ENCODE measurements at places on chromosomes 16 and 17.

DNA sequence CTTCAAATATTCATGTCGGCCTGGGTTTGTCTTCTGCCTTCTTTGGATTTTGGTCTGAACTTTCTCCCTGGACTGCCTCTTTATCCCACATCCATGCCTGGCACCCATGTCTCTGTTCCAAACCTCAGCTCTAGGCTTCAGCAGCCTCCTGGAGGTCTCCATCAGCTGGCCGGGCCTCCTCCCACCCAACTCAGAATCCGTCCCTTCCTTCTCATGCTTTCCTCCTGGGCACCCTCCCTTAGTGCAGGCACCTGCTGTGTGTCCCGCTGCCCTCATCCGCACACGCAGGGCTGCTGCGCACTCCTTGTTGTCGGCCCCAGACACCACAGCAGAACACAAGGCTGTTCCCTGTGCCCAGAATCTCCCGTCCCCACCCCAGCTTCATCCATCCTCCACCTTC is 14.0 kb downstream of the LDHD start:
- no peak for DNase-seq

DNA sequence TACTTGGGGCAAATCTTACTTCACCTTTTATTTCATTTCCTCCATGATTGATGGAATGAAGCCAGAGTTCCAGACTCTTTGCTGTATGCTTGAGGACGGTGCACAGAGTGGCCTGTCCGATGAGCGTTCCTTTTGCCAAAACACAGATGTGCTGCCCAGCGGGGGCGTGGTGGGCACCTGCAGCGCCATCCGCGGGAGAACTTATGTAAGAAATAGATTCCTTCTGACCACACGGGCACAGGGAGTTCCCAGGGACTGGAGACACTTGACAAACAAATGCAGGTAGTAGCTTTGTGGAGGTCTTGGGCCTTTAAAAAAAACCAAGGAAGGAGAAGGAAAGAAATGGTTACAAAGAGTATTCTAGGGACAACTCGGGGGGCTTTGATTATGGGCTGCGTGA is 30.6 kb downstream of the CRAMP1 start:
- DNase-seq: no peak

DNA sequence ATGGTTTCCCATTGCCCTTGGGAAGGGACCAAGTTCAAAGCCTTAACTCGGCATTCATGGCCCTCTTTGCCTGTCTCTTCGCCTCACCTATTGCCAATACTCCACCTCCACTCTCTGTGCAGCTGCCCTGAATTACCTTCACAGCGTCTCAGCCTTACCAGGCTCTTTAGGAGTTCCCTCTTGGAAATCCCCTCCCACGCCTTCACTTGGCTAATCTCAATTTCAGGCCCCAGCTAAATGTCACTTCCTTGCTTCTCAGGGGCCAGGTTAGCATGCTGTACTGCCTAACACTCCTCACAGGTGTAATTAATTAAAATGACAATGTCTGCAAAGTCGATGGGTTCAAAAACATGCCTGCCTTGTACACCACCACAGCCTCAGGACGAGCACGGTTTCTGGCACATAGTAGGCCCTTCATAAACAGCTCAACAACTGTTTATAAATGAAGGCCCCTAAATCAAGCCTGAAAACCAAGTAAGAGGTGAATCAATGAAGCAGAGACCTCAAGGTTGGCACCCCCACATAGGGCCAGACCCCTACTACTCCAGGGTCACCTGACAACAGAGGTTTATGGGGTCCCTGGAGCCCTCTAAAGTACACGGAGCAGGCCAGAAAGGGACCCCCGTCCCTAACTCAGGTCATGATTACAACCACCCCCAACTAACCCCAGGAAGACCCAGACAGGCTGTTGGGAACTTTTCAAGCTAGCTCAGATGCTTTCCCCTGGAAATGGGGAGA is 11.2 kb upstream of the EEF2K start:
- no peak for DNase-seq

DNA sequence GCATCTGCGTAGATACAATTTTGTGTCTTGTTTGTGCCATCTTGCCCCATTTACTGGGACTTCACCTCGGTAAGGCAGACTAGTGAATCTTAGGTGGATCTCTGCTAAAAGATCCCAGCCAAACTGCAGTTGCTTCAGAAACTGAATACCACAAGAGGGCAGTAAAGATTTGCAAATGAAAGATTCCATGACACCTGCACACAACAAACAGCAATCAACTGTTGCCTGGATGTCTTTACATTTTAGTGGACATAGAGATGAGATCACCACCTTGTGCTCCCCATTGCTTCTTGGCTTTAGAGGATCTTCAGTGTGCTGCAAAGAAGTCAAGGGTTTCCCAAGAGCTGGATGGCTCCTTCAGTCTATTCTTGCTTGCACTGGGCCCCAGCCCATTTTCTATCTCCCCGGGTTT is 119.2 kb upstream of the CACNG5 start:
- DNase-seq: peak; percentile 59

GRCh38 chr16:10003486-10003885 is 178.7 kb downstream of the GRIN2A start:
- DNase-seq: no peak

DNA sequence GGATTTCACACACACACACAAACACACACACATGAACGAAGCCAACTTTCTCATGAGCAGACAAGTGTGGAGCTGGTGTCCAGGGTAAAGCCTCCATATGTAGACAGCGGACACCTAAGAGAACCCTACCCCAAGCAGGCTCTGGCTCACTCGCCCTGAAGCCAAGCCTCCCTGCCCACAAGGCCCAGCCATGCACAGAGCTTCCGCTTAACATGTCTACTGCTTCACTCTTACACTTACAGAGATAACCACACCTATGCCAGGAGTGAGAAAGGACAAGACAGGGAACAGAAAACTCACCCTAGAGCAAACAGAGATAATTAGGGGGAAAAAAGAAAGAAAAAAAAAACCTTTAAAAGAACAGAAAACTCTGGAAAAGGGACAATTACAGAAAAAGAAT is 67.5 kb downstream of the CYTH1 start:
- DNase-seq: no peak

- DNase-seq: no peak
Measured at GRCh38 chr16:76970087-76970744, 220.8 kb upstream of the MON1B start.

- no peak for DNase-seq
Measured at GRCh38 chr16:75193730-75194444, 13.1 kb downstream of the CTRB2 start.

DNA sequence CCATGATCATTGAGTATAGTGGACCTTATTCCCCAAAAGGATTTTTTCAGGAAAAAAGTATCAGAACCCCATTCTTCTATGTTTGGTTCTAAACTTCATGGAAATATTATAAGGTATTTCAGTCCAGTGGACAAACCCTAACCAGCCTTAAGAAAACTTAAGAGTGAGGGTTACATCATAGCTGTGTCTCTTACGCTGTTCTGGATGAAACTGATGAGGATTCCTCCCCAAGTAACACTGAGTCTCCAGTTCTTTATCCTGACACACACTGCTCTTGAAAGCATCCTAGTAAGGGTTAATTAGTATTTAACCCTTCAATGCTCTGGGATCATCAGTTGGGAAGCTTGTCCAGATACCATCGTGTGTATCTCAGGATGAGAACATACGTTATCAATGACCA is 5.0 kb downstream of the LYRM1 start:
- no peak for DNase-seq

- DNase-seq: no peak
Measured at GRCh38 chr17:78151514-78152008, 5.4 kb downstream of the C17orf99 start.

- no peak for DNase-seq
Measured at GRCh38 chr16:86714166-86714565, 135.8 kb downstream of the FOXL1 start.
